ENCODE measurements at places on chromosomes 16 and 17.

DNA sequence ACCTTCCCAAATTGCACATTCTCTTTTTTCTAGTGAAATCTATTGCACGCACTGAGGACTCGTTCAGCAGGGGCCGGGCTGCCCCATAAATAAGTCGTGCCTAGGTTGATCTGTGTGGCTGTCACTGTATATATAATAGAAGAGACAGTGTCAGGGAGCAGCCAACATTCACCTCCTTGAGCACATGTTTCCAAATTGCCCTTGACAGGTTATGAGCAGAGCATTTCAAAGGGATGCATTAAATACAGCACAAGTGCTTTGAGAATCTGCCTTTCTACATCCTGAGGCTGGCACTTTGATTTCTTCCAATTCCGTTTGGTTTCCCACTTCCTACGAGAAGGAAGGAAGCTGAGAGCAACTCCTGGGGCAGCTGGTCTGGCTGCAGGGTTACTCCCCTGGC is 291.2 kb downstream of the NPIPA8 start:
- no peak for DNase-seq

DNA sequence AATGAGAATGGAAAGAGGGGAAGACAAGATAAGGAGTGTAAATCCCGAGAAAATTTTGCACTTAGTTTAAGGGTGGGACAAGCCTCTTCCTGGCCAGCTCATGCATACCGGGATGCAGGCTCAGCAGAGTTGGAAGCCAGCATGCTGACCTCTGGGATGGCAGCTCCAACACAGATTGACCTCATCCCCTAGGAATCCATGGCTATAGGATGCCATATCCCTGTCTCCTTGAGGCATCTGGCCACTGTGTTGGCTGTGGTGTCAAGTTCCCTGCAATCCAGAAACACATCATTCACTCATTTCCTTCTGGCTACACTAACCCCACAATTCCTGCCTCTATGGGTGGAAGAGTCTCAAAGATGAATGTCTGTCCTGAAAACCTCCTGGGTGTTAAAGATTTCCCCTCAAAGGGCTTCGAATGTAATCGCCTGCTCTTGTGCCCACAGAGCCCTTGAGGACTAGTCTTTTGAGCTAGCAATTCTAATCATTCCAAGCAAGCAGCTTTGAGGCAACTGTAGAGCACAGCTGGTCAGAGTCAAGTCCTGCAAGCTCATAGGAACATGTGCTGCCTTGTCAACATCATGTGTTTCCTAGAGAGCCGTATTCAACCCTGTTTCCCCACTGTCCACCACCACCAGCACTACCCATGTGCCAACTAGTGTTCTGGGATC is 141.4 kb downstream of the PMP22 start:
- DNase-seq = no peak

DNA sequence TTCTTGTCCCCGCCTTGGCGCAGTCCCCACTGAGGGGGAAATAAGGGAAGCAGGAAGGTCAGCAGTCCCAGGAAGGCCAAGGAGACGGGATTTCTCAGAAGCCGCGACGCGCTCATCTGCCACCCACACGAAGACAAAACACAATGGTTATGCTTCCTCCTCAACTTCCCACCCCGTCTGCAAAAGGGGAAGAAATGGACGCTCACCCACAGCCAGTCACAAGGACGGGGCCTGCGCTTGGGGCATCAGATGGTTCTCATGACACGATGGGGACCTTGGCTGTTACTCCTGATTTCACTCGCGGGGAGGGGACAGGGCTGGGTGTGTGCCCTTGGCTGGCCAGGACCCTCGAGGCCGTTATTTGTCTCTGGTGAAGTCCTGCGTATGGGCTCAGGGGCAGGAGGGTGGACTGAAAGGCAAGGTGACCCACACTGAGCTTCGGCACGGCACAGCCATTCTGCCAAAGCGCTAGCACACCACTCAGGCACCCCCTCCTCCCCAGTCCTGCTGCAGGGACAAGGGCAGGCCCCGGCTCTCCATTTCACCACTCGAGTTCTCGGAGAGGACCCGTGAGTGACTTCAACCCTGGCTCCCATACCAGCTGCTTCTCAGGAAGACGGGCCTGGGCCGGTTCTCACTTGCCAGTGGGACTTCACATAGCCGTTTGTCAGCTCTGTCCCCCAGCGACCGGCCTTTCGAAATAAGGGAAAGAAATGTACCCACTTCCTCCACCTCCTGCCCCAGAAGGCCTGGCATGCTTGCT is 84.5 kb downstream of the ABR start:
- no peak for DNase-seq

DNA sequence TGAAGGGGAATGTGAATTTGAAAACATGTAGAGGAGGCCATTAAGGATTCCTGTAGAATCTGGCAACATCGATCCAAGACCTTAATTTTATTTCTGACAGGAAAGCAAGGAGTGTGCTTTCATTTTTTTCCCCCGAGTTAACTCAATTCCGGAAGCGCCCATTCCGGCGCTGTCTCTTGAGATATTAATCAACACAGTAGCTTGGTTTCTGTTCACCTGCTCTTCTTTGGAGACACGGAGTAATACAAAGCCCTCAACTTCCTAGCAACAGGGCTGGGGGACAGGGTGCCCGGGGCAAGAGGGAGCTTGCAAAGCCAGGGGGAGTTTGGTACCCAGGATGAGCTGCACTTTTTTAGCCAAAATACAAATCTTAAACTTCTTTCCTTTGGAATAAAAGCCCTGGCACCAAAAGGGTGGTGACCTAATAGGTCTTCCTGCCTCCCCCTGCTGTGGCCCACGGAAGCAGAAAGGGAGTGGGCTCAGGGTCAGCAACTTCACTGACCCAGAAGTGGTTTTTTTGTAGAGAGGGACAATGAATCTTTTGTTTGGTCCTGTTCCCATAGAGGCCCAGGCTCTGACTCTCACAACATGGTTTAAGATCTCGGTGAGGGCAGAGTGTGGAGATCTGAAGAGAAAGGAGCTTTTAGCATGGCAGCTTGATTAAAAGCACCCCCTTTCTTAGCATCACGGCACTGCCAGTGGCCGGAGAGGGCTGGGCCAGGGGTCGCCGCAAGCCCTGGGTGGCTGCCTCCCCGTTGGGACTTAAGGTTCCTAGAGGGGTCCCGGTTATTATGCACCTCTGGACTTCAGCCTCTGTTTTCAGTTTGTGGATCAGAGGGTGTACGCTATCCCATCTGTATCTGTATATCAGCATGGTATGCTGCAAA is 207.3 kb downstream of the CCDC182 start:
- no peak for DNase-seq

DNA sequence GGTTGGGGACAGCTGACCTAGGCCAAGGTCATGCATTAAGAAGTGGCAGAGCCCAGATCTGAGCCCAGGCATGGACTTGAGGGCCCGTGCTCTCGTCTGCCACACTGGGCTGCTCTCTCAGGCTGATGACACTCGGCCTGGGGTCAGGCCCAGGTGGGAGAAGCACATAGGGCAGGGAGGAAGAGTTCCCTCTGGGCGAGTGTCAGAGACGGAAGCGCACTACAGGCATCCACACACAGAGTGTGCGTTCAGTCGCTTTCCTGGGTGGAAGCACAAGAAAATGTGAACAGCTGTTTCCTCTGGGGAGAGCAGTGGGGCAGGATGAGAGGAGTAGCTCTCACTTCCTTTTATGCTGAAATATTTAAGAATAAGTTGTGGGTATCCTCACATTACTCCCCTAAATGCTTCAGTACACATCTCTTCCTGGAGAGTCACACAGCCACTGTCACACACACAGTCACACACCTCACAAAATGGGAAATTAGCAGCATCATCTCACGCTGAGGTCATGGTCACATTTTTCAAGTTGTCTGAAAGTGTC is 59.7 kb downstream of the B9D1 start:
- DNase-seq = no peak

DNA sequence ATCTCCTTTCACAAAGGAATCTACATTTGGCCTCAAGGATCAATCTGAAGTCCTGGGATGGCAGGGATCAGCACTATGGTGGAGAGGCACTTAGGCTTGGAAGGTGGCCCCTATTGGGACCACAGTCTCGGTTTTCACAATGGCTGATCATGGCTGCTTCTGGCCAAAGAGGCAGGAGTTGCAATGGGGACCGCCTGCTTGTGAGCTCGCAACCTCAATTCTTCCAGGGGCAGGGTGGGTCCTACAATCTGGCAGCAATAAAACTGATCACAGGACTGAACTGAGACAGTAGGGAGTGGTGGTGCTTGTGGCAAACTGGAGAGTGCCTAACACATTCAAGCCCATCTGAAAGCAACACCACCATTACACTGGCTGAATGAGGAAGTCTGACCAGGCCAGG is 83.1 kb downstream of the NETO2 start:
- no peak for DNase-seq

DNA sequence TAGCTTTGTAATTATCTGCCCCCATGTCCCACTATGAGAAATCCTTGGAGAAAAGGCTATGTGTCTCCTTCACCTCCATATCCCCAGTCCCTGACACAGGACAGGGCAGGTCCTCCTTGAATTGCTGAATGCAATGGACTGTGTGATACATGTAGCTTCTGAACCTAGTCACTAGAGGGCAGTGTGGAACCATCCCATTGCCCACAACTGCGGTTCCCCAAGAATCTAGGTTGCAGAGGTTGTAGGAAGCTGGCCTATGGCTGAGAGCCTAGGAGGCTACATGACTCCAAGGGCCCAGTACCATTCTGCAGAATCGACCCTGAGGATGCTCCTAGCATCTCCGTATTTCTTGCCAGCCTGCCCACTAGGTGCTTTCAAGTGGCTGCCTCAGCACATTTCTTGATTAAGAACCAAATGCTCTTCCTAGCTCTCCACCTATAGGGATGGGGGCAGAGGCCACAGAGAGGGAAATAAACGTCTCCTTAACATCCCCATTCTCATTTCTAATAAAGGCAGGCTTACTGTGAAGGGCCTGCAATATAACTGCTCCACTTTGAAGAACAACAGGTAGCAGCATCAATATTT is 394.0 kb downstream of the CA10 start:
- peak; percentile 53 for DNase-seq

DNA sequence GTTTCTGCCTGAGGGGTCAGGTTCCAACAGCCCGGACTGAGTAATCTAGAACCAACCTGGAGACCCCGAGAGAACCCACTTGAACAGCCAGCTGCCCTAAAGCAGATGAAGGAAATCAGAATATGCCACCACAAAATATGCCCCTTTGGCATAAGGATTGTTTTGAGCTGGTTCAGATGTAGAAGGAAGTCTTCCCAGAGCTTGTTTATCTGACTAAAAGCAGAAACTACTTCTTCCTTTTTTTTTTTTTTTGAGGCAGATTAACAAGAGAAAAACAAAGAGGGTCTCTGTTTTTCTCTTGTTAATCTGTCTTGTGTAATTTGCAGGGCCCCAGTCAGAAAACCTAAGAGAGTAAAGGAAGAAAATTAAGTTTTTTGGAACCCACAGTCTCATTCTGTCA is 53.0 kb downstream of the PECAM1 start:
- DNase-seq = no peak

GRCh38 chr17:8405499-8406016 is 7.9 kb upstream of the RNF222 start:
- no peak for DNase-seq

DNA sequence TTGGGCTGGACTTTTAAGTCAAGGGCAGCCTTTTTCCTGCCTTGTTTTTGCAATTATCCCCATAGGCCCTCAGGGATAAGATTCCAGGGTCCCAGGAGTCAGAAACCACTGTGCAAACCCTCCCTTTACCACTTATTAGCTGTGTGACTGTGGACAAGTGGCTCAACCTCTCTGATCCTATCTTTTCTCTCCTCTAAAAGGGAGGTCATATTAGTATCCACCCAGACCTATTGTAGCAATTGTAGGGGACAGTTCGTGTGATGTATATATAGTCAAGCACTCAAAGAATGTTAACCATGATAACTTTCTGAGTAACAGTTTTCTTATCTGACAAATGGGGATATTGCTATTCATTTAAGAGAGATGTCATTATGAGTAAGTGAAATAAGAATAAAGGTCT is 68.2 kb downstream of the IRX5 start:
- no peak for DNase-seq

DNA sequence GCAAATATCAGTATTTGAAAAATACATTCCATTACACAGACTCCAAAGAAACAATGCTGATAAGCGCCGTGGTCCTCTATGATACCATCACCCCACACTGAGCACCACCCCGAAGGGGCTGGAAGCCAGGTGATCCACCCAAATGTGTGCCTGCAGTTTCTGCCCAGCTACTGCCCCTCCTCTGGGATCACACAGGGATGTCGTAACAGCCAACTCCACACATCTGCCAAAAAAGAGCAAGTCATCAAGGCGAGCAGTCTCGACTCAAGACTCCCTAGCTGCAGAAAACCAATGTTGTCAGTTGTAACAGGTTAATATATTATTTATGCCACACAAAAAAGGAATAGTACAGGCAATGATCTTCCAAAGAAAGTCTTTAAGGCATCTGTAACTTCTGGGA is 21.0 kb downstream of the CYB5D2 start:
- no peak for DNase-seq

DNA sequence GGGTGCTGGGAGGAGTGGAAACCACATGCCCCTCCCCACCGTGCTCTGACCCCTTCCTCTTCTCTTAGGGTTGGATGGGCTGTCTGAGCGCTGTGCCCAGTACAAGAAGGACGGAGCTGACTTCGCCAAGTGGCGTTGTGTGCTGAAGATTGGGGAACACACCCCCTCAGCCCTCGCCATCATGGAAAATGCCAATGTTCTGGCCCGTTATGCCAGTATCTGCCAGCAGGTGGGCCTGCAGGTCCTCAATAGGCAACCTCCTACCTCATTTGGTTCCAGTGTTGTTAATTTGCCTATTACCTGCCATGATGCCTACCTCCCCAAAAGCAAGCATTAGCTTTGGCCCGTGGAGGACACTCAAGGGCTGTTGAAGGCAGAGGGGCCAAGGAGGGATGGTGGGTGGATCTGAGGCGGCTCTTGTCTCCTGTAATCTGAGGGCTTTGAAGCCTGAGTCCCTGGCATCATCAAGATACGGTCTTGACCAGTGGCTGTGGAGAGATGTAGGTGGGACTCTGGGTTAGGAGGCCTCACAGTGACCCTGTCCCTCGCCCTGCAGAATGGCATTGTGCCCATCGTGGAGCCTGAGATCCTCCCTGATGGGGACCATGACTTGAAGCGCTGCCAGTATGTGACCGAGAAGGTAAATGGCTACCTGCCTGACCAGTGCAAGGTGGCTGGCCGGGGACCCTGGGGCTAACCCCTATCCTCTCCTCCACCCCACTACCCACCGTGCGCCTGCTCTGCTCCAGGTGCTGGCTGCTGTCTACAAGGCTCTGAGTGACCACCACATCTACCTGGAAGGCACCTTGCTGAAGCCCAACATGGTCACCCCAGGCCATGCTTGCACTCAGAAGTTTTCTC is 3.4 kb downstream of the ALDOA start:
- peak; percentile 72 for DNase-seq

DNA sequence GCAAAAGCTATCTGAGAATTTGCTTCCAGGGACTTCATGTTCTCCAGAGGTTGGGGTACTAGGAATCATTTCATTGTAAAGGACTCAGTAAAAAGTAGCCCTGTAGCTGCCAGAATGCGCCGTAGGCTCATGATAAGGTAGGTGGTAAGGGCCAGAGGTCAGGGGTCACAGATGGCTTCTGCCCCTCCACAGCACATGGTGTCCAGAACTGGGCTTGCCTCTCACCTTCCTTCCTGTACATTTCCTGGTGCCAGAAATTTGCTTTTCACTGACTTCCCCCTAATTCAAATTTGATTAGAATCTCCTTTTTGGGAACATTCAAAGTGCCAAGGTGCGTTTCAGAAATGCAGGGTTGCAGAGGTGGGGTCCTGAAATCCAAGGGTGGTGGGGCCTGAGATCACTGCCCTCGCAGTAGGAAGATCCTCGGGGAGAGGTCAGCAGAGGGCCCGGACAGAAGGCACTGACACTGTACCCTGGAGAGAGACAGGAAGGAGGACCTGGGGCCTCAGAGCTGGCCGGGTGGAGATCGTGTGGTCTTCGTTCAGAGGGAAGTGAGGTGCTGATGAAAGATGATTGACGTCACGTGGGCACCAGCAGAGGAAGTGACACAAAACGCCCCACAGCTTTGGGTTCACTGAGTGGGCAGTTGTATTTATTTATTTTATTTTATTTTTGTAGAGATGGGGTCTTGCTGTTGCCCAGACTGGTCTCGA is 25.5 kb upstream of the METRNL start:
- no peak for DNase-seq

Measured in activated T-cell treated with anti-CD3 and anti-CD28 coated beads, Interleukin-2, amount 50 U/mL, for 48 hours (primary cell).